AG08396 (cell line): ENCODE measurements at places on chromosomes 6 and 20.

DNA sequence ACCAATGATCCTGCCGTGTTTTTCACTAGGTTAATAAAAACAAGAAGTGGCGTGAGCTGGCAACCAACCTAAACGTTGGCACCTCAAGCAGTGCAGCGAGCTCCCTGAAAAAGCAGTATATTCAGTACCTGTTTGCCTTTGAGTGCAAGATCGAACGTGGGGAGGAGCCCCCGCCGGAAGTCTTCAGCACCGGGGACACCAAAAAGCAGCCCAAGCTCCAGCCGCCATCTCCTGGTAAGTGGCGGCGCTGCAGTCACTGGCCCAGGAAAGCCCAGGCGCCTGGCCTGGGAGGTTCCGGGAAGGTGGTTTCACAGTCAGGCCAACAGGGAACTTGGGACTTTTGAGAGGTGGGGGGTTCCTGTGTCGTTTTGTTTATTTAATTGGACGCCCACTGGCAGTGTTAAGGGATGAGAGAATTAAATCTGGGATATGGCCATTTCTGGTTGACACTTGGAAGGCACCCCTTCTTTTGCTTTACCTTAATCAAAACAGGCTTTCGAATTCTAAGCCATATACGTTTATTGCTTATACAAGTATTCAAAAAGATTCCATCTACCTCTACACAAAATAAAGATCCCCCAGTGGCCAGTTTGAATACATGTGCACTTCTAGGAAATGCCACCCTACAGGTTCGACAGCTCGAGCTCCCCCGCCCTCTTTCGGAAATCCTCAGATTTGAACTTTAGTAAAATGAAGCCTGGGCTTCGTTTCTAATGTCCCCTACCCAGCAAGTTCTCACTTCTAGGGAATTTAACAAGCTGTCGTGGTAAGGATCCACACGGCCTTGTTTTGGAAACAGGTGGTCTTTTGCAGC lies 138.9 kb downstream of the TMEM242 start:
- DNase-seq, result peak; percentile 85

DNA sequence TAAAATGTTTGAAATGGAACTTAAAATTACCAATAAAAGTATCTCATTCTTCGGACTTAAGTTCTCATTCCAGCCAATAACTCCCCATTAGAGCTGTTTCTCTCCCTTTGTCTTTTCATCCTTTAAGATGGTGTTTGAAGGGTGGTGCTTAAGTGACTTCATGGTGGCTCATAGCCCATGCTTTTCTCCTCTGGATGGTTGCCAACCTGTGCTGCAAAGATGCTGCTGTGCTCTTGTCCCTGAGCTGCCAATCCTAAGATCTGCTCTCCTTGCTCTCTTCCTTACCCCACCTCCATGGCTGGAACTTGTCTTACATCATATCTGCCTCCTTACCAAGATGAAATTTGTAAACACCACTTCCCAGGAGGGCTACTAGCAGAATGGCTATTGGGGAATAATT lies 31.6 kb upstream of the PNRC1 start:
- no peak for DNase-seq

DNA sequence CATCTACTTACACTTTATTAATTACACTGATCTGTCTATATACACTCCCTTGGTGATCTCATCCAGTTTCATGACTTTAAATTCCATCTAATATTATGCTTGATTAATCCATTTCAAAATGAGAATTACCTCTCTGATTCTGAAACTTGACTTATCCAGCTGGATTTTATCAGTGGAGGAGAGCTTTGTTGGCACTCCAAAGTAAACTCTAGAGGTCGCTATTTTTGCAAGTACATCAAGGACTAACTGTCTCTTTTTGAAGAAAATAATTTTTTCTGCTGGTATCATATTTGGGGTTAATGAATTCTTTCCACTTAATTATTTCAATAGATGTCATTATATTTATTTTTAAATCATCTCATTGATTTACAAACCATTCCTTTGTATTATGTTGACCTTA lies 630.3 kb upstream of the MAN1A1 start:
- DNase-seq, result no peak

DNA sequence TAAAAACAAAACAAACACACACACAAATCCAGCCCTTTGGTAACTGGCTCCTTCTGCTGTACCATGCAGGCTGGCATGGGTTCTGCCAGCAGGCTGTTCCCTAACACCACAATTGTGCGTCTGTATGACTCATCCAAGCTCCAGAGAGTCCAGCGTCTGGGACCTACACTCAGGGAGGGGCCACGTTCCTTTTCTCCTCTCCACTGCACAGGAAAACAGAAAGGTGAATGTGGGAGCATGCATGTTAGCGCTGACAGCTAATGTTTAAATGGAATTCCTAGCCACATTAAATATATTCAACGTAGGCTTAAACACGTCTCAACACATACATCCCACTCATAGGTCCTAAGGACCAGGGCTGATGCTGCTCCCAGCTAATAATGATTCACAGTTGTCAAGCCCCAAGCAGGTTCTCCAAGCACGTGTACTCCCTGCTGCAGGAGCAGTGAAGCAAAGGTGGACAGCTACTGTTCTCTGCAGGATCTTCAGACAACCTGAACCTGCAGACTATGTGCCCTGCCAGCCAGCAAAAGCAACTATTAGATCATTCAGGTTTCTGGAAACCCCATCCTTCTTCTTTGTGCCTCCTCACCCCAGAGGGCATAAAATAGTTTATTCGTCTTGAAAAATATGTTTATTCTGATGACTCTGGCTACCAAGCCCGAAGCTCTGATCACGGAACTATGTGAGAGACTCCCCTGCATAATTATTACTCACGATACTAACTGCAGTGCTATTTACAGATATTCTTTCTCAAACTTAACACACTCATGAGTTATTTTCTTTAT lies 20.9 kb downstream of the MAP1LC3A start:
- peak; percentile 53 for DNase-seq

DNA sequence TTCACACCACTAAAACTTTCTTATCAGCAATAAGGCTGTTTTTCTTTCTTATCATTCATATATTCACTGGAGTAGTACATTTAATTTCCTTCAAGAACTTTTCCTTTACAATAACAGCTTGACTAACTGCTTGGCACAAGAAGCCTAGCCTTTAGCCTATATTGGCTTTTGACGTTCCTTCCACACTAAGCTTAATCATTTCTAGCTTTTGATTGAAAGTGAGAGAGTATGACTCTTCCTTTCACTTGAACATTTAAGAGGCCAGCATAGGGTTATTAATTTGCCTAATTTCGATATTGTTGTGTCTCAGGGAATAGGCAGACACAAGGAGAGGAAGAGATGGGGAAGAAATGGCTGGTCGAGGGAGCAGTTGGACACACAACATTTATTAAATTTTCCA lies 23.6 kb downstream of the THEMIS start:
- DNase-seq, result no peak

DNA sequence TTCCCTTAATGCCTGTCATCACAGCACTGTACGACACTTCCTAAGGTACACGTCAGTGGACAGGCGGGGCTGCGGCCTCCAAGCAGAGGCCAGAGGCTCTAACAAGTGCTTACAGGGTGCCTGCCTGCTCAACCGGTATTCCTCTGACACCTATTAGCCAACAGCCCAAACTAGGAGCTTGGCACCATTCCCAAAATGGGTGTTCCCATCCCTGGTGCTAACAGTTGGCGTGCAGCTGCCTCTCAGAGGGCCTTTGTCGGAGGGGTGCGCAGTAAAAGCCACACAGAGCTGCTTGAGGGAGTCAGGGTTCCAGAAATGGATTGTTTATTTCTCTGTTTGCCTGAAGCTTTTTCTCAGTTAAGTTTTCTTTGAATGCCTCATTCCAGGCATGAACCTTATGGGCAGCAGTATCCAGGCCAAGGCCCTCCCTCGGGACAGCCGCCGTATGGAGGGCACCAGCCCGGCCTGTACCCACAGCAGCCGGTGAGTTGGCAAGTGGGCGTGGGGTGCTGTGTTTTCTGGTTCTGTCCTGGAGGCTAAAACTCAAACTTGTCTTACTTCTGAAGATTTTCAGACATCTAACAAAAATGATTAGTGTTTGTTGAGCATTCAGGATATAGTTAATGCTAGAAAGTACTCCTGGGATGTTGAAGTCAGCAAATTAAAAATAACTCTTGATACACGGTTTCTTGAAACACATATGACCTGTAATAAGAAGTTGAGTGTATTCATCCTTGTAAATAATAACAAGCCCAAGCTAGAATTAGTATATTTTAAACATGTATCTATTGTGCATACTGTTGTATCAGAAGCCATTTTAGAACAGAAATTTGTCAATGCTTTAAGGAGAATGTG lies 124.7 kb downstream of the TMEM242 start:
- no peak for DNase-seq

GRCh38 chr6:96184798-96185197 lies 169.0 kb downstream of the FUT9 start:
- no peak for DNase-seq

GRCh38 chr6:43016176-43016942 lies 2.3 kb downstream of the KLHDC3 start:
- DNase-seq, result no peak

GRCh38 chr6:132530293-132530974 lies 7.6 kb upstream of the TAAR9 start:
- peak; percentile 15 for DNase-seq

GRCh38 chr20:51876313-51876940 lies 74.1 kb upstream of the SALL4 start:
- no peak for DNase-seq

DNA sequence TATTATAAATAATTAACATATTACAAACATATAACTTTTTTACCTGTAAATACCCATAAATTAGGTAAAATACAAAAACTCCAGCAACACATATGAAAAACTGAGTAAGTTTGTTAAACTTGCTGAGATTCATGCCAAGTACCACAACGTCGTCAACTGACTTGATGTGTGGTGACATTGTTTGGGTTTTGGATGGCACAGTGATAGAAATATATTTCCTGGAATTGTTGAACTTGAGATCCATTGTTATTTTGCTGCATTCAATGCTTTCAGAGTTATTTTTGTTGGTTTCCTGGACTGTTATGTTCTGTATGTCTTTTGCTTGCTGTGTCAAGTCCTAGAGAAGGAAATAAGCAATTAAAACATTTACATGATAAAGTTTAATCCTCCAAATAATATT lies 5.5 kb downstream of the SLC35B3 start:
- DNase-seq, result no peak
